ENCODE measurements at places on chromosomes 12 and 14.

DNA sequence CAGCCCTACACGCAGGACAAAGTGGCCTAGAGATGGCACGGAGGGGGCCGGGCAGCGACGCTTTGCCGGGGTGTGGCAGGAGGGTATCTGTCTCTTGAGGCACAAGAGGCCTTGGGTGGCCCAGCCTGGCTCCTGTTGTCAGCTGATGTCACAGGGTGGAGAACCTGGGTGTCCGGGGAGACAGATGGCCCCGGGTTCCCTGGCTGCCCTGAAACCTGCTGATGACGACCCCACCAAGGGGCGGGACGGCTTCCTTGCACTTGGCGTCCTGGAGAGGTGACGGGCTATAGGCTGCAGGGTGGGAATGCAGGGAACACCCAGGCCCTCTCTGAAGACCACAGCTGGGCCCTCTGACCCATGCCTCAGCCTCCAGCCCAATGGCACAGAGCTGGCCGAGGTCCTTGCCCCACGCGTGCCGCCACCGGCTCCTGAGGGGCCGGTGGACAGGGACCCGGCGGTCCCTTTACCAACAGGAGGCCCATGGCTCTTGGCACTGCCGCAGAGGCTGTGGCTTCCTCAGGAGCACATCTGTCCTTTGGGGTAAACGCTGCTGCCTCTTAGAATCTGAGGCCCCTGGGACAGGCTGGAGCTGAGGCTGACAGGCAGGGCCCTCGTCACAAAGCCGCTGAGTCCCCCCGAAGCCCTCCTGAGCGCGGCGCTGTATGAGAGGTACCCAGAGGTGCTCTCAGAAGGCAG, 16.4 kb downstream of the TRMT61A start:
- DNase-seq = no peak

GRCh38 chr12:57896115-57896433, 45.3 kb upstream of the ATP23 start:
- no peak for DNase-seq

DNA sequence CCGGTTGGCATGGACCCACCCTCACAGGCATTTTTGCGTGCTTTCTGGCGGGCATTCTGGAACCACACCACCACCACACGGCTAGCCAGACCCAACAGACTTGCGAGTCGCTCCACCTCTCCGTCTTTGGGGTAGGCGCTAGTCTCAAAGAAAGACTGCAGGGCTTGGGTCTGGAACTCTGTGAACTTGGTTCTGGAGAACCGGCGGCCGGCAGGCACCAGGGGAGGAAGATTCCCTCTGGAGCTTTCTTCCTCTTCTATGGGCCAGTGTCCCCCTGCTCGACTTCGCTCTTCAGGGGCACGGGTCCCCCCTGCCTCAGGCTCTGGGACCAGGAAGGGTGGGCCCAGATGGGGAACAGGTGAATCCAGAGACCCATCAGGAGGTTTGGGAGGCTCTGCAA, 26.6 kb downstream of the ZFHX2 start:
- no peak for DNase-seq

GRCh38 chr12:57131896-57132744, 3.8 kb downstream of the LRP1 start:
- DNase-seq = no peak

DNA sequence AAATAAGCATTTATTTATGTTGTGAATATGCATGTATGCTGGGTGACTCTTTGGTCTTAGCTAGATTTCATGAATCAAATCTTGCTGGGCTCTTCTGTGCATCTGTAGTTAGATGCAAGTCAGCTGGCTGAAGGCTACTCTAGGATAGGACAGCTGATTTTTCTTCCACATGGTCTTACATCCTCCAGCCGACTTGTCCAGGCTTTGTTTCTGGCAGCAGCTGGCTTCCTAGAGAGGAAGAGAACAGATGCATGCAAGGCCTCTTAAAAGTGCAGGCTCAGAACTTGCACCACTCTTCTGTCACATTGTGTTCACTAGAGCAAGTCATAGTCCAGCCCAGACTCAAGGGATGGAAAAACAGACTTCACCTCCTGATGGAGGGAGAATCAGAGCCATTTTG, 435.4 kb upstream of the STXBP6 start:
- no peak for DNase-seq

All from stimulated activated CD4-positive, alpha-beta T cell treated with anti-CD3 and anti-CD28 coated beads, TNF-alpha, amount 100 ng/mL, for 24 hours (primary cell).